ENCODE measurements at places on chromosomes 16 and 17.

GRCh38 chr16:58506241-58507194, 6.6 kb downstream of the NDRG4 start:
- DNase-seq: no peak

- DNase-seq: no peak
Measured at GRCh38 chr16:73290258-73290657, 242.3 kb upstream of the ZFHX3 start.

DNA sequence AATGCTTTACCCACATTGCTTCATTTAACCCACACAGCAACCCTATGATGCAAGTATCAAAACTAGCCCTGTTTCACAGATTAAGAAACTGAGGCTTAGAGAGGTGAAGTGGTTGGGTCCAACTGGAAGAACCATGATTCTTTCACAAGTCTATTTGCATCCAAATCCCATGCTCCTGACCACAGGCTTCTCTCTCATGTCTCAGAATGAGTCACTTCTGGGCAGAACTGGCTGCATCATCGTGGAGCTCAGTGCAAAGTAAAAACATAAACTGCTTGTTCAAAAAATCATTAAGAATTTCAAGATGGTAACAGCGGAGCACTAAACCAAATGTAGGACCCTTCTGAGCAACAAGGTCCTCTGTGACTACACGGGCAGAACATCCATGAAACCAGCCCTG, 20.2 kb upstream of the CES1 start:
- no peak for DNase-seq

GRCh38 chr16:3656491-3657468, 2.3 kb downstream of the DNASE1 start:
- peak; percentile 56 for DNase-seq

GRCh38 chr17:79630821-79631639, 20.2 kb upstream of the RBFOX3 start:
- DNase-seq: peak; percentile 42

DNA sequence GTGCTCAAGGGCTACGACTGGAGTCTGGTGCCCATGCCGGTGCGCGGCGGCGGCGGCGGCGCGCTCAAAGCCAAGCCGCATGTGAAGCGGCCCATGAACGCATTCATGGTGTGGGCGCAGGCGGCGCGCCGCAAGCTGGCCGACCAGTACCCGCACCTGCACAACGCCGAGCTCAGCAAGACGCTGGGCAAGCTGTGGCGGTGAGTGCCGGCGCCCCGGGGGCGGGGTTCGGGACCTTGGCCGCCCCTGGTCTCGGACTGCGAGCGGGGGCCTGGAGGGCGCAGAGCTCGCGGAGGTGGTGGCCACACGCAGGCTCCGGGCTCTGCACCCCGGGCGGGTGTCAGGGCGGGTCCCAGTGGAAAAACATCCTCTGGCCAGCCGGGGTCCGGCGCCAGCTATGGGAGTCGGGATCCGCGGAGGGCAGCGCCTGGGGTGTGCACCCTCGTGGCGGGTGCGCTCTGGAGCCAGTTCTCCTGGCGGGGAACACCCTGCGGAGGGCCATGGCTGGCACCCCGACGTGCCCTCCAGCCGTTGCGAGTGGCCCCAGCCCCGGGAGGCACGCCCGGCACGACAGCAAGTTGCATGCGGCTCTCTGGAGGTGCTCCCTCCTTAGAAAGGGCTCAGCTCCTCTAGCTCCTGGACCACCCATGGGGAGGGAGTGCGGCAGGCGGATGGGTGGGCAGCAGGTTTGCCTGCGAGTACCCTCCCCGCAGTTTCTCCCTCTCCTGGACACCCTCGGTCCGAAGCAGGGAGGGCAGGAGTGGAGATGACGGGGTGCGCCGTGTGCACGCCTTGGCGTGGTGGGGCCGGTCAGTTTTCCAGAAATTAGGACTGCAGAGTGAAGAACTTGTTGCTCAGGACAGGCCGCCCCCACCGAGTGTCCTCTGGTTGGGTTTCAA, 824 bp downstream of the SOX8 start:
- no peak for DNase-seq

DNA sequence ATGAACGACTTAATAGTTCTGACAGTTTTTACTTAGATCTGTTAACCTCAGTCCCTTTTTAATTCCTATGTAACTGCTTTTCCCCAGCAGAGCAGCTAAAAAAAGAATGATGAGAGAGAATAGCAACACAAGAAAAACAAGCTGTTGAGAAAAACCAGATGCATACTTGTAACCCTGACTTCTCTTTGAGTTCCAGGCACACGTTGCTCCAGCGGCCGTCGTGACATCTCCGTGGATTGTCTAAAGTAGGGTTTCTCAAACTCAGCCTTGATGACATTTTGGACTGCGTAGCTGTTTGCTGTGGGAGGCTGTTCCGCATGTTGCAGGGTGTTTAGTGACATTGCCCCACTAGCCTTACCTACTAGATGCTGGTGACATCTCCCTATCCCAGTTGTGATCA, 324.0 kb downstream of the SNX29 start:
- DNase-seq: no peak

DNA sequence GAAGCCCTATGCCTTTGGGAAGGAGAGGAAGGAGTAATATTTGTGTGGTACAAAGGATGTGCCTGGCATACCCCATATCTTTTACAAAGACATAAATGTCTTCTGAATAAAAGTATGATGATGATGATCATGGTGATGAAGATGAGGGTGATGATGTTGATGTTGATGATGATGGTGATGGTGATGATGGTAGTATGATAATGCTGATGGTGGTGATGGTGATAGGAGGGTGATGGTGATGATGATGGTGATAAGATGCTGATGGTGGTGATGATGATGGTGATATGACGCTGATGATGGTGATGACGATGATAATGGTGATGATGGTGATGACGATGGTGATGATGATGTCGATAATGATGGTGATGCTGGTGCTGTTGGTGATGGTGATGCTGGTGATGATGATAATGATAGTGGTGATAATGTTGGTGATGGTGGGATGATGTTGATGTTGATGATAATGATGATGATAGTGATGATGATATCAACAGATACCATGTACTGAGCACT, 684.2 kb downstream of the WWOX start:
- DNase-seq: no peak

- DNase-seq: no peak
Measured at GRCh38 chr17:61678339-61678738, 87.3 kb upstream of the NACA2 start.

DNA sequence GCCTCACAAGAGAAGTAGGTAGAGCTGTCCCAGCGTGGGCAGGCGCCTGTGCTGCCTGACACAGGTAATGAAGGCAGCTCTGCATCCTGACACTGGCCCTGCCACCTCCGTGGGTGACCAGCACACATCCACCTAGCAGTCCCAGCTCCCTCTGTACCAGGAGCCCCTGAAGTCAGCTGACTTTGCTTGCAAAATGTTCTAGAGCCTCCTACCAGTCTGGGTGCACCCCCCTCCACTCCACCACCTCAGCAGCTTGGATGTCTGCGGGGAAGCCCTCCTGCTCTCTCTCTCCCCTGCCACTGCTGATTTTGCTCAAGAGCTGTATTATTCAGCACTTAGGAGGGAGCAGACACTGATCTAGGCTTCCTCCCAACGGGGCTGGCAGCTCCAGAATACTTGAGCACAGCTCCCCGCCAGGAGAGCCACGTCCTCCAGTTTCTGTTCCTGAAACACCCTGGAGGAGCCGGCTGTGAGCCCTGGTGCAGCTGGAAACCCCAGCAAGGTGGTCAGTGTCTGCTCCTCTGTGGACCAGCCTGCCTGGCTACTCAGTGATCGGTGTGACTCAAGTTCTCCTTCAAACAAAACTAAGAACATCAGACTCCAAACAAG, 1.0 kb downstream of the RNF166 start:
- no peak for DNase-seq

GRCh38 chr17:4086041-4086483, 56.8 kb downstream of the ZZEF1 start:
- DNase-seq: no peak

DNA sequence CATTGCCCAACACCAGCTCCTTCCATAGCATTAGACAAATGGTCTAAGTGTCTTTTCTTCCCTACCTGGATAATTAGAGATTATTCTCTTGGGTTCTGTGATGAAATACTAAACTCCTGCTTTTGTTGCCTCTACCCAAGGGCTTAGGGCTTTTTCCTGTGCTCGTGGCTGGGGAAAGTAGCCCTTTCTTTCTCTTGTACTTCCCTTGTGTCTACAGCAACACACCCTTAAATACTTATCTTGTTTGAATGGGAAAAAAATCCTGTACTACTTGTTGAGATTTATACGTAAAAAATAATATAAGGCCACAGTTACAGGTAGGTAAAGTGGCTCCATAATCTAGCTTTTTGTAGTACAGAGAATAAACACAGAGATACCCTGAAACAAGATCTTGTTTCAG, 7.0 kb upstream of the NACA2 start:
- DNase-seq: no peak

- DNase-seq: no peak
Measured at GRCh38 chr16:1821861-1822611, 4.6 kb downstream of the HAGH start.

GRCh38 chr17:79936641-79937381, 97.6 kb upstream of the CBX4 start:
- no peak for DNase-seq

DNA sequence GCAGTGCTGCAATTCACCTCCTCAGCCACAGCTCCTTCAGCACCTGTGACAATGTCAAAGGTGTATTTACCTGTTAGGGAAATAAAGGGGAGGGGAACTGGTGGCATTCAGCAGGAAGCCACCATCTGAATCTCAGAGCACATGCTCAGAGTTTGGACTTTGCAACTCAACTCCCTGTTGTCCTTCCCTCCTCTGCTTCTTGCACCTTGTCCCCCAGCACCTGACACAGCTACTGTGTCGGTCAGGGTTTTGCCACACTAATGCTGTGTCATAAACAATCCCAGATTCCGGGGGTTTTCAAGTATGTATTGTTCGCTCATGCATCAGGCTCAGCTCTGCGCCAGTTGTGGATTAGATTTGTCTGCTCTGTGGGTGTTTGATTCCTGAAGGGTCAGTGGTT, 43.7 kb downstream of the HSBP1 start:
- DNase-seq: no peak

- DNase-seq: no peak
Measured at GRCh38 chr16:84329016-84329415, 34.3 kb downstream of the WFDC1 start.

DNA sequence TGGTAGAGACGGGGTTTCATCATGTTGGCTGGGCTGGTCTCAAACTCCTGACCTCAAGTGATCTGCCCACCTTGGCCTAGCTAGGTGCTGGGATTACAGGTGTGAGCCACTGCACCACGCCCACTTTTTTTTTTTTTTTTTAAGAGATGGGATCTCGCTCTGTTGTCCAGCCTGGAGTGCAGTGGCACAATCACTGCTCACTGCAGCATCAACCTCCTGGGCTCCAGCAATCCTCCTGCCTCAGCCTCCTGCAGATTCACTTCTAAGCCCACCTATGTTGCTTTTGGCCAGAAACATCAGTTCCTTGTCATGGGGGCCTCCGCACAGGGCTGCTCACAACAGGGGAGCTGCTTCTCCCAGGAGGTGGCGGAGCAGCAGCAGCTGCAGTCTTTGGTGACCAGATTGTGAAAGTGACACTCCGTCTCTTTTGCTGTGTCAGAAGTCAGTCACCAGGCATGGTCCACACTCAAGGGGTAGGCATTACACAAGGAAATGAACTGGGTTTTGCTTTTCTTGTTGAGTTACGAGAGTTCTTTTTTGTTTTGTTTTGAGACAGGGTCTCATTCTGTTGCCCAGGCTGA, 4.5 kb upstream of the NME4 start:
- DNase-seq: no peak

GRCh38 chr17:81457917-81458555, 54.6 kb downstream of the ACTG1 start:
- no peak for DNase-seq

- no peak for DNase-seq
Measured at GRCh38 chr17:43392397-43392796, 6.4 kb upstream of the ARL4D start.

- DNase-seq: no peak
Measured at GRCh38 chr17:10579270-10579669, 29.8 kb upstream of the MYH2 start.

DNA sequence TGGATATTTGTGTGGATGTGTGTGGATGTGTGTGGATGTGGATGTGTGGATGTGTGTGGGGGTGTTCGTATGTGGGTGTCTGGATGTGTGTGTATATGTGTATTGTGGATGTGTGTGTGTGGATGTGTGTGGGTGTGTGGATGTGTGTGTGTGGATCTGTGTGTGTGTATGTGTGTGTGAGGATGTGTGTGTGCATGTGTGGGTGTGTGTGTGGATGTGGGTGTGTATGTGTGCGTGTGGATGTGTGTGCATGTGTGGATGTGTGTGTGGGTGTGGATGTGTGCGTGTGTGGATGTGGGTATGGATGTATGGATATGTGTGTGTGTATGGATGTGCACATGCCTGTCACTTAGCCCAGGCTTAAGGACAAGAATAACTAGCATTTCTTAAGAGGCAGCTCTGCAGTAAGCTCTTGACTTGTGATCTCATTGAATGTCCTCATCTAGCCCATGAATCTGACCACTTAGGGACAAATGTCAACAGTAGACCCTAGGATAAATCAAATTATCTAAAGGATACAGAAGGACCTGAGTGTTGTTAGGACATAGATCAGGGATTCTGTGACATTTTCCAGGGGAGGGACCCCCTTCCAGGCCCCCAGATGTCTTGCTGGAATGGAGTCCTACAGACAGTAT, 83.5 kb downstream of the BMERB1 start:
- no peak for DNase-seq

GRCh38 chr17:45783593-45784292, 377 bp upstream of the CRHR1 start:
- DNase-seq: no peak

DNA sequence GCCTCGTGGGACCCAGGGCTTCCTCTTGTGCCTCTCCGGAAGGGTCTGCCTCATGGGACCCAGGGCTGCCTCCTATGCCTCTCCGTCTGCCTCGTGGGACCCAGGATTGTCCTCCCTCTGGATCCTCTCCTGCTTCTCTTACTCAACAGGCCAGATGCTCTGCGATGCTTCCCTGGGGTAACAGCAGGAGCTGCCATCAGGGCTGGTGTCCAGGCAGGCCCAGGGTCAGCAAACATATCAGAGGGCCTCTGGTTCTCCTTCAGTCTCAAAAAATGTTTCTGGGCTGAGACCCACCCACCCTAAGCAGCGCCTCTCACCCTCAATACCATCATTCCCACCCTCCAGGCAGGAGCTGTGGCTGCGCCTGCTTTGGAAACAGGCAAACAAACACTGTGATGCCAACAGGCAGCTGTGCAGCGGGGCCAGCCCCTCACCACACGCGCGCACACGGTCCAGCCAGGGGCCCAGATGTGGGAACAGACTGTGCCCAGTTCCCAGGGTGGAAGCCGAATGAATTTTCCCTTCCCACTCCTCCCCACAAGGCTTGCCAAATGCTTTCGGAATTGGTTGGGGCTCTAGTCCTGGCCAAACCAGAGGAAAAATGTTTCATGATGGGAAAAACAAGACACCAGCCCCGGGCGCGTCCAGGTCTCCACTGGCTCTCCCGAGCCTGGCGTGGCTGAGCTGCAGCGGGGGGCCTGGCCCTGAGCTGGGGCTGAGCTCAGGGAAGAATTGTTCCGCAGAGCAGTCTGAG, 11.3 kb downstream of the TIMM22 start:
- DNase-seq: no peak

- DNase-seq: no peak
Measured at GRCh38 chr17:78300962-78301820, 58.7 kb downstream of the SOCS3 start.

GRCh38 chr17:65023791-65024190, 32.7 kb downstream of the GNA13 start:
- no peak for DNase-seq
